ENCODE measurements at places on chromosomes 5 and 9. TPM values are rescaled to one million over a fixed set of nuclear protein-coding genes. Genes with fewer than 3 reads are reported as not detected.

DNA sequence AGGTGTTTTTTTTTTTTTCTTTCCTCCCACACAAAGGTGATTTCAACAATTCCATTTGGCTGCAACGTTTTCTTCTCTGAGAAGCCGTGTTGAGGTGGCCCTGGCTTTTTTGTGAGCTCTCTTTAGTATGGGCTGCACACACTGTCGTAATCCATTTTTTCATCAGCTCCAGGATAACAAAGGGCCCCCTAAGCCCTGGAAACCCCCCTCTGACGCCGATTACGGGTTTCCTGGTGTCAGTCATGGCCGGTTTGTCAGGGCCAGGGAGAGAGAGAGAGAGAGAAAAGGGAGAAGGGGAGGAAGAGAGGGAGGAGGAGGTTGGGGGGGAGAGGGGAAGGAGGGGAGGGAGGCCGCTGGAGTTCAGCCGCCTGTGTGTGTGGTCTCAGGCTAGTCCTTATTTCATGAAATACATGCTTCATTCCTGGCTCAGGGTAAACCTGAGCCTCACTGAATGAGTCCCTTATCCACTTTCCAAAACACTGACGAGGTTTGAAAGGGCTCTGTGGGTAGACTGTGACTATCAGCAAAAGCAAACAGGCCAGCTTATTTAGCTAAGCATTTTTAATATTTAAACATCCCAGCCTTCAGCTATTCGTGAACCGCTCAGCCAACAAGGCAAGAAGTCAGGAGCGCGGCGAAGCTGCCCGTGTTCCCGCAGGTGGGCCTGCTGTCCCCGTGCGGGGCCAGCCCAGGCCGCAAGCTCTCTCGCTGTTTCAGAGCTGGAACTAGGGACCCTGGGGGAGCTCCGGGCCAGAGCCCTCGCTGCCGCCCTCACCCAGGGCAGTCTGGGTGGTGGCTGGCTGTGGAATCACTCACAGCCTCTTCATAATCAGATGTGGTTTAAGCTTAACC lies 172.8 kb downstream of the ERCC6L2 start:
- H3K27ac ChIP-seq = peak overlapping the region; percentile 63
- no peak overlapping the region for H3K4me3 ChIP-seq
- H3K27me3 ChIP-seq = no peaks in the 10 kb centered on the region
- H3K4me1 ChIP-seq = peaks cover 26% of the 10 kb centered on the region
- peak; percentile 80 for DNase-seq

GRCh38 chr5:95332158-95332557 lies 47.3 kb upstream of the MCTP1 start:
- no peaks in the 10 kb centered on the region for H3K27me3 ChIP-seq
- no peak overlapping the region for H3K27ac ChIP-seq
- peaks cover 7% of the 10 kb centered on the region for H3K4me1 ChIP-seq
- DNase-seq = no peak
- no peak overlapping the region for H3K4me3 ChIP-seq

DNA sequence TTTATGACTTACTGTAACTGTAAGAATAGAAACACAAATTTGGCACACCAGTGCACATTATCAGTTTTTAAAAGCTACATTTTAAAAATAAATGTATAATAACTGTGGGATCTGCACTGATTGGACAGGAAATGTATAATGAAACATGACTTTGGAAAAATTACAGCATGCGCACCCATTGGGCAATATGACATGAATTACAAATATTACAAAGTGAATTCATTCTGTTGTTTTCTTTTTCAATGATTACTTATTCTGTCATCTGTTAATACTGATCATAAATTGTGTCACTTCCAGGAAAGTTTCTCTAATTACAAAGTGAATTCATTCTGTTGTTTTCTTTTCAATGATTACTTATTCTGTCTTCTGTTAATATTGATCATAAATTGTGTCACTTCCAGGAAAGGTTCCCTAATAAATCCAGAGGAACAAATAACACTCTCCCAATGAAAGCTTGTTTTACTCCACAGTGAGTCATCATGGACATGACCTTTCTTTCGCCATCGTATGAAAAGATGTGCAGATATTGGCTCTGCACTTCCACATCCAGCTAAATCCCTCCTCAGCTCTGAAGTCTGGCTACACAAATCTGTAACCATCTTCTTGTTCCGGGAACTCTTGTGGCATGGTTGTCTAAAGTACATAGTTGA lies 297.0 kb upstream of the HAPLN1 start:
- no peak for DNase-seq
- no peaks in the 10 kb centered on the region for H3K27me3 ChIP-seq
- H3K36me3 ChIP-seq = no peaks in the 10 kb centered on the region
- H3K4me3 ChIP-seq = no peak overlapping the region
- no peaks in the 10 kb centered on the region for H3K4me1 ChIP-seq
- H3K27ac ChIP-seq = no peak overlapping the region

CCL27 gene
- total RNA-seq = 0.67 TPM

DNA sequence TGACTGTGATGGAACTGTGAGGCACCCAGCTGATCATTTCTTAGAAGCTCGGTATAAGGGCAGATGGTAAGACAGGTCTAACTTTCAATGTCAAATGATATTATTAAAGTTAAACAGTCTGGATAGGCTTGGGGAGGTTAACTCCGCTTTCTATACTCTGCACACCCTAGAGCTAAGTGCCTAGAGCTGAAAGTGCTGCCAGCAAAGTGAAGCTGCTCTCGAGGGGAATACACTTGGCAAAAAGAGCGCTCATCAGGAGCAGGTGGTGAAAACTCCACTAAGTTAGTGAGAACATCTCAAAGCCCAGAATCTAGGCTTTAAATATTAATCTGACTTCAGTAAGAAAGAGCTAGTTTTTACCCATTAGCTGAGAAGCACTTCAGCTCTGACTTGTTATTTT lies 349.6 kb upstream of the SLC30A5 start:
- peaks cover 16% of the 10 kb centered on the region for H3K4me1 ChIP-seq
- H3K4me3 ChIP-seq = no peak overlapping the region
- H3K36me3 ChIP-seq = no peaks in the 10 kb centered on the region

GRCh38 chr5:179265514-179266290 lies 79.6 kb downstream of the ADAMTS2 start:
- no peaks in the 10 kb centered on the region for H3K27me3 ChIP-seq
- no peak overlapping the region for H3K4me3 ChIP-seq

IL3 gene
- not detected for total RNA-seq

- H3K4me3 ChIP-seq = no peak overlapping the region
- no peaks in the 10 kb centered on the region for H3K27me3 ChIP-seq
- no peak for DNase-seq
- H3K4me1 ChIP-seq = peaks cover 4% of the 10 kb centered on the region
Observed at GRCh38 chr5:151128817-151129216, 28.8 kb downstream of the ANXA6 start.

ITGA2 gene
- 2.6 TPM for total RNA-seq

DNA sequence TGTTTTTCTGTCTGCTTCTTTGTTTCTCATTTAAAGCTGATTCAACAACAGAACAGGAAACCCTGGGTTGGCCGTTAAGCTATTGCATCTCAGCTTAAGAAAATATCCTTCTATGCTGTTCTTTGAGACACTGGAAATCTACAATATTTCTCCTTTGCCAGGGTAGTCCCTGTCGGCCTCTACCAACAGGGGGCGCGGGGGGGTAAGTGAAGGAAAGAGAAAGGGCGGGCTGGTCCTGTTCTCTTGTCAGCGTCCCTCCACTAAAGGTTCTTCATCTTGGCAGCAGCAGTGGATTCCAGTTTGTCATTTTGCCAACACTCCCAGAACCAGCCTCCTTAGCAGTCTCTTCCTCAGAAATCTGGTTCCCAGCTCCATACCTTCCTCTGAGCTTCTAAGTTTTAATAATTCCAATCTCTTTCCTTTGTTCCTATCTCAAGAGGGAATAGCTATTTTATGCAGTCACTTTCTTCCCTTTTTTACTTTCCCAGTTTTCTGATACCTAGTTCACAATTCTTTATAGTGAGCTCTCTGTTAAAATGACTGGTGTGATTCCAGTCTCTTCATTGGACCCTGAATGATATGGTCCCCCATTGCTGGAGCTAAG lies 222.3 kb downstream of the GLIS3 start:
- peak; percentile 72 for DNase-seq
- H3K4me3 ChIP-seq = no peak overlapping the region
- H3K27me3 ChIP-seq = no peaks in the 10 kb centered on the region
- peaks cover 26% of the 10 kb centered on the region for H3K4me1 ChIP-seq
- H3K36me3 ChIP-seq = no peaks in the 10 kb centered on the region
- H3K27ac ChIP-seq = no peak overlapping the region

- no peak overlapping the region for H3K4me3 ChIP-seq
- peak; percentile 31 for DNase-seq
- H3K27me3 ChIP-seq = no peaks in the 10 kb centered on the region
- no peaks in the 10 kb centered on the region for H3K36me3 ChIP-seq
- H3K4me1 ChIP-seq = no peaks in the 10 kb centered on the region
Observed at GRCh38 chr5:110625376-110625999, 101.0 kb downstream of the TMEM232 start.

DNA sequence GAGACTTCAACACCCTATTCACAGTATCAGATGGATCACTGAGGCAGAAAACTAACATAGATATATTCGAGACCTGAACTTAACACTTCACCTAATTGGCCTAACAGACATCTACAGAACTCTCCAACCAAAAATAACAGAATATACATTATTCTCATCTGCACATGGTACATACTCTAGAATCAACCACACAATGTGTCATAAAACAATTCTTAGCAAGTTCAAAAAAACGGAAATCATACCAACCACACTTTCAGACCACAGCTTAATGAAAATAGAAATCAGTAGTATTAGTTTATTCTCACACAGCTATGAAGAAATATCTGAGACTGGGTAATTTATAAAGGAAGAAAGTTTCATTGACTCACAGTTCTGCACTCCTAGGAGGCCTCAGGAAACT lies 387.9 kb downstream of the DEPDC1B start:
- no peak for DNase-seq
- H3K4me3 ChIP-seq = no peak overlapping the region
- no peaks in the 10 kb centered on the region for H3K36me3 ChIP-seq
- no peaks in the 10 kb centered on the region for H3K27me3 ChIP-seq
- no peaks in the 10 kb centered on the region for H3K4me1 ChIP-seq

DNA sequence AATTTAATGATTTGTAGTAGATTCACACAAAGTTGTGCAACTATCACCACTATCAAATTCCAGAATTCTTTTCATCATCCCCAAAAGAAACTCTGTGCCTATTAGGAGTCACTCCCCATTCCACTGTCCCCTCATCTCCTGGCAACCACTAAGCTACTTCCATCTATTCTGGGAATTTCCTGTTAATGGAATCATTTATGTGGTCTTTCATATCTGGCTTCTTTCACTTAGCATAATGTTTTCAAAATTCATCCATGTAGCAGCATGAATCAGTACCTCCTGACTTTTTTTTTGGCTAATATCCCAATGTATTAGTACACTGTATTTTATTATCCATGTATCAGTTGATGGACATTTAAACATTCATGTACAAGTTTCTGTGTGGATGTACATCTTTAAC lies 157.6 kb downstream of the TTC39B start:
- no peaks in the 10 kb centered on the region for H3K36me3 ChIP-seq
- no peaks in the 10 kb centered on the region for H3K27me3 ChIP-seq
- no peak overlapping the region for H3K4me3 ChIP-seq
- H3K27ac ChIP-seq = no peak overlapping the region

- no peak overlapping the region for H3K27ac ChIP-seq
- no peaks in the 10 kb centered on the region for H3K27me3 ChIP-seq
- H3K4me1 ChIP-seq = peaks cover 6% of the 10 kb centered on the region
- DNase-seq = no peak
- no peak overlapping the region for H3K4me3 ChIP-seq
Observed at GRCh38 chr5:137607771-137608170, 108.6 kb upstream of the SPOCK1 start.

GRCh38 chr9:105757496-105758251 lies 63.3 kb downstream of the TMEM38B start:
- no peak for DNase-seq
- no peaks in the 10 kb centered on the region for H3K27me3 ChIP-seq
- H3K4me3 ChIP-seq = no peak overlapping the region
- no peaks in the 10 kb centered on the region for H3K36me3 ChIP-seq
- no peak overlapping the region for H3K27ac ChIP-seq

- H3K4me3 ChIP-seq = no peak overlapping the region
- H3K27ac ChIP-seq = no peak overlapping the region
- H3K4me1 ChIP-seq = peaks cover 7% of the 10 kb centered on the region
- DNase-seq = no peak
Observed at GRCh38 chr5:100899675-100900074, 3.4 kb downstream of the ST8SIA4 start.

- no peaks in the 10 kb centered on the region for H3K36me3 ChIP-seq
- H3K4me1 ChIP-seq = peaks cover 5% of the 10 kb centered on the region
- no peak overlapping the region for H3K4me3 ChIP-seq
- no peak for DNase-seq
Observed at GRCh38 chr9:82354279-82354659, 365.7 kb downstream of the SPATA31D1 start.

- H3K4me1 ChIP-seq = no peaks in the 10 kb centered on the region
- no peak overlapping the region for H3K27ac ChIP-seq
- no peak overlapping the region for H3K4me3 ChIP-seq
- no peak for DNase-seq
- H3K36me3 ChIP-seq = no peaks in the 10 kb centered on the region
Observed at GRCh38 chr5:43643750-43644149, 40.8 kb downstream of the NNT start.

DNA sequence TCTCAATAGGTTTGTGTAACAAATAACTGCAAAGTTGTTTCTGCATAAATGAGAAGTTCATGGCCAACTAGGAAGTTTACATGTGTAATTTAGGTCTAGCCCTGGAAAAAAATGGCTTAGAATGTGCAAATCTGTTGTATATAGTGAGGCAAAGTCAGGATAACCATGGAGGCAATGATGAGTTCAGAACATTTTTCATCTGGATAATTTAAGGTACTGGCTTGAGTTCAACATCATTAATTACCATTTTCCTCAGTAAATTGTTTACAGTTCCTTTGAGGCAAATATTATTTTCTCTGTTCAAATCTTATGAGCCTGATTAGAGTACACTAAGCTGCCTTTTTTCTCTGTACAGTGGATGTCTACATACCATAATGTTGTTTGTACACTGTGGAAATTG lies 1259.0 kb upstream of the NUDT12 start:
- no peak overlapping the region for H3K27ac ChIP-seq
- no peaks in the 10 kb centered on the region for H3K4me1 ChIP-seq
- no peaks in the 10 kb centered on the region for H3K36me3 ChIP-seq
- DNase-seq = no peak

HRH2 gene
- 0.19 TPM for total RNA-seq

LRRTM2 gene
- total RNA-seq = not detected

- H3K27ac ChIP-seq = no peak overlapping the region
- no peaks in the 10 kb centered on the region for H3K36me3 ChIP-seq
- no peak overlapping the region for H3K4me3 ChIP-seq
- no peaks in the 10 kb centered on the region for H3K27me3 ChIP-seq
Observed at GRCh38 chr5:51882647-51883046, 499.4 kb downstream of the ISL1 start.
